NCI-H2171 (cell line): ENCODE measurements at places on chromosomes 5 and 9.

DNA sequence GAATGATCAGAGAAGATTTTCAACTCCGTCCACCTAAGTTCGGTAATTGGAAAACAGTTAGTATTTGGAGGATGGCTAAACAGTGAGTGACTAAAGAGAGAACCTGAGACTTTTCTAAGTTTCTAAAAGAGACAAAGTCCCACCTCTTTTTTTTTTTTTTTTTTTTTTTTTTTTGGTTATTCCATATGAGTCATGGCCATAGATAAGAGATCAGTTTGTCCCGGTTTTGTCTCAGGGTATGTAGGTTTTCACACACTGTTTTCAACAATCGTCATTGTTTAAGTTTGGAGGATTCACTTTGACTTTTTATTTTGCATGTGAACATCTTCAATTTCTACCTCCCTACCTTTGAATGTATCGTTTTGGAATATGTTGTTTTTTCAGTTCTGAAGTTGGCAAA lies 85.9 kb downstream of the NTRK2 start:
- no peak for DNase-seq

DNA sequence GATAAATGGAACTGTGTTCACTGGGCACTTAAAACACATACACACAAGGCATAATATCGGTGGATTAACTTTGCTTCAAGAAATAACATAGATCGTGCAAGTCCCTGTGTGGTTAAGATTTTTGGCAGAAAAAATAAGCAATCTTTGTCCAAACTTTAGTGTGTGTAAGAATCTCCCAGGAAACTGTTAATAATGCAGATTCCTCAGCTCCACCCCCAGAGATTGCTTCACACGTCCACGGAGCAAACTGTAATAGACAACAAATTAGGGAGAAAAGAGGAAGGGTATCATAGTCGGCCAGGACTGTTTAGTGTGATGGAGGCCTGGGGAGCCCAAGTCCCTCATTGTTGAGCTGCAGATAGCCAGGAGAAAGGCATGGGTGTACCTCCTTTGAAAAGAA lies 84.8 kb downstream of the PJA2 start:
- no peak for DNase-seq

- peak; percentile 80 for DNase-seq
Measured at GRCh38 chr5:125198270-125198974, 452.0 kb upstream of the ZNF608 start.

DNA sequence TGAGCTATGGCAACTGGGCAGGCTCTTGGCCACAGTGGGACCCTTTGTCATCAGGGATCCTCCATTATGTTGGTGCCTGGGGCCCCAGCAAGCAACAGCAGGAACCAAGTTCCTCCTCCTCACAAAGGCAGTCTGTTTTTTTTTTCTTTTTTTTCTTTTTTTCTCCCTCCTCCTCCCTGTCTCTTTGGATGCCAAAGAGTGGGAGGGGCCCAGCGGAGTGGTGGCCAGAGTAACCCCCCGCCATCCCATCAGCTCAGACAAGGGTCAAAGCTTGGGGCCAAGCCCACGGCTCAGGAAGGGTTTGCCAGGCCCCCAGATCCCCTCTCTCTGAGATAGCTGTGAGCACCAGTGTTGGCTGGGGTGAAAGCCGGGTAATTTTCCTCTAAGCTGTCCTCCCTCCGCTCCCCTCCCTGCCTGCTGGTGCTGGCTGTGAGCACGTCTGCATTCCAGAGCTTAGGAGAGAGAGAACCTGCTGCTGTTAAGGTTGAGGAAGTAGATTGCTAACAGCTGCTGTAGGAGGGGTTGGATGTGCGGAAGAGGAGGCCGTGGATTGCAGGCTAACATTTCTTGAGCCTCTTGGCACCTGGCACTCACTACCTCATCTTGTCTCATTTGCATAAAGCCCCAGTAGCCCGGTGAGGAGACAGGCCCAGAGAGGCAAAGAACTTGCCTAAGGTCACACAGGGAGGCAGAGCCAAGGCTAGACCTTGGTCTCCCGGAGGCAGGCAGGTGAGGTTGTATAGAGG lies 21.2 kb downstream of the GSN start:
- DNase-seq = peak; percentile 12

DNA sequence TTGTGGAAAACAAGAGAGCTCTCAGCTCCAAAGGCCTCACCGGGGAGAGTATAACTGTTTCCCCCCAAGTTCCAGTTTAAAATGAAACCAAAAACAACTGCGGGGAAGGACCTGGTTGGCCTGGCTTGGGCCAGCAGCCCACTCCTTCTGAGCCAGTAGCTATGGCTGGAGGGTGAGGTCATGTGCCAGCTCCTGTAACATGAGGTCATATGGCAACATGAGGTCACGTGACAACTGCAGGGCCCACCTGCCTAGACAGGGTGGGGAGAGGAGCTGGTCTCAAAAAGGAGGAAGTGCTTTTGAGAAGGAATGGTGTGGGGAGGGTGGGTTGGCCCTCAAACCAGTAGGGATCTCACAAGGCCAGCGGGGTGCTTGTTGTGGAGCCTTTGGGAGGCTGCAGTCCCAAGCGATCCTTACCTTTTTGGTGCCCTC lies 29.3 kb upstream of the CRB2 start:
- no peak for DNase-seq

DNA sequence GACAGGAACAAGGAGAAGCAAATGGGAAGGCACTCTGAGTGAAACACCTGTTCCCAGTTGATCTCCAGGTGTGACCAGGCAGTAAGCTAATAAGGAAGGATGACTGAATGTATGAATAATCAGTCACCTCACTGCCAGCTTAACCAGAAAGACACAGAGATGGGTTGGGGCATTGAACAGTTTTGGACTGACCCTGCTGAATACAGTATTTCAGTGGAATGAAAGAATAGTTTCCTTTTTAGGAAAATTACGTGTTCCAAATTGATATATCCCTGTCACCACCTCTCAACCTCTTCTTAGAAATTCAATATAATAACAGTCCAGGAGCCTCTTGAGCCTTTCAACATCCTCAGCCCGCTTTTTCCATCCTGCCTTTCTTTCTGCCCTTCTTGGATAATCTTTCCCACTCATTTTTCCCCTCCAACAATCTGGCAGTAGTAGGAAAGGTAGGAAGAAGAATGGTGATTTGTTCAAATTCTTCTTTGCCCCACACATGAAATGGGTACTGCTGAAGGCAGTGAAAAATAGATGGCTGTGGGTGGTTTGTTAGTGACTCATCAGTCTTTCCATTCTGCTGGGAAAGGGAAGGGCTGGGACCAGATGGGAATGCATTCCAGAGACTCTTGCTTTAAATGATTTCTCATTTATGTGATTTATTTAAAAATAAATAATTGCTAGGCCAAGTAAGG lies 117.9 kb downstream of the ZSWIM6 start:
- DNase-seq = no peak

- peak; percentile 62 for DNase-seq
Measured at GRCh38 chr5:45038366-45038987, 229.7 kb downstream of the MRPS30 start.

DNA sequence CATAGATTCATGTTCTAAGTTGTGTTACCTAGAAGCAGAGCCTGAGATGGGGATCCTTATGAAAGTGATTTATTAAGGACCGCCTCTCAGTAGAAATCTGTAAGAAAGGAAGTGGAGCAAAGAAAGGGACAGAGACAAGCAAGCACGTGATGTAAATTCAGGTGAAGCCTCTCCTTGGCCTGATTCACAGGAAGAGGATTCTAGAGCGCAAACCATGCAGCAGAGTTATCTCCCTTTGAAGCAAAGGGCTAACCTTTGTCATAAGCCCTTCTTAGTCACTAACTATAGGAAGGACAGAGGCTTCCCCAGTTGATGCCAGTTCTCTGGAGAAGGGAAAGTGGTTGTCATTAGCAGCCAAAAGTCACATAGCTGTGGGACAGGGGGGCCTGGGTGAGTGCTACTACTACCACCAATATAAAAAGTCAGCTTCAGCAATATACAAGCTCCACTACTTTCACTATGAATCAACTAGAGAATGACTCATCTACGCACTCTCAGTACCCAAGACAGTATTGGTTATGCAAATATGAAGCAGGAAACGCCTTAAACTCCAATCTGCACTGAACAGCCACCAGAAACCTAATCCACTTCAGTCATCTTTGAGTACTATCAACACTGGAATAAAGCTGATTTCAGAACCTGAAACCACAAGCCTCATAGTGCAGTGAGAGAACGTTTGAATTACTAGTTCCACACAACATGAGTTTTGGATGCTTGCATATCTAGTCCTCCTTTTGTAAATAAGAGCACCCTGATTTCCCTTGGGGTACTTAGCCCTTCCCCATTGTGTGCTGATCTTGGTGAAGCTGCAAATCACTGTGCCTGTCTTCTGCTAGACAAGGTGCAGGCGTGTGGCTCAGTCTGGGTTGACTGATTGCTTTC lies 162.7 kb downstream of the ZNF608 start:
- DNase-seq = no peak

- DNase-seq = no peak
Measured at GRCh38 chr9:80873861-80874260, 815.5 kb downstream of the TLE1 start.

DNA sequence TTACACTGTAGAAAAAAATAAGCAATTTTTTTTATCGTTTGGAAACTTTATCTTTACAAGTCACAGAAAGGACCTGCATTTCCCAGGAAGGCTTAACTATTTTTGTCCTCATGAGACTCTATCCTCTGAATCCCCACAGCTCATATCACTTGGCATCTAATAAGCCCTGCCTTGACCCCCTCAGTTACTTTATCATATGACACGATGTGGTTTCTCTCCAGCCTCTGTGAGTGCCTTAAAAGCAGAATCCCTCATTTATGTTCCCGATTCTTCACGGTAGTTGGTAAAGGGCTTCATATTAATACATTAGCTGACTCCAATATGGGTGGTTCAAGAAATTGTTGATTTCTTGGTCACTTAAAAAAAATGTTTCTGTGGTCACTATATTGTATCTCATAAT lies 296.6 kb upstream of the GRAMD2B start:
- no peak for DNase-seq

- no peak for DNase-seq
Measured at GRCh38 chr9:16475257-16475656, 395.2 kb downstream of the BNC2 start.

- no peak for DNase-seq
Measured at GRCh38 chr5:94771742-94772141, 153.3 kb downstream of the SLF1 start.

GRCh38 chr5:95864944-95865504 lies 42.5 kb upstream of the GLRX start:
- DNase-seq = no peak

DNA sequence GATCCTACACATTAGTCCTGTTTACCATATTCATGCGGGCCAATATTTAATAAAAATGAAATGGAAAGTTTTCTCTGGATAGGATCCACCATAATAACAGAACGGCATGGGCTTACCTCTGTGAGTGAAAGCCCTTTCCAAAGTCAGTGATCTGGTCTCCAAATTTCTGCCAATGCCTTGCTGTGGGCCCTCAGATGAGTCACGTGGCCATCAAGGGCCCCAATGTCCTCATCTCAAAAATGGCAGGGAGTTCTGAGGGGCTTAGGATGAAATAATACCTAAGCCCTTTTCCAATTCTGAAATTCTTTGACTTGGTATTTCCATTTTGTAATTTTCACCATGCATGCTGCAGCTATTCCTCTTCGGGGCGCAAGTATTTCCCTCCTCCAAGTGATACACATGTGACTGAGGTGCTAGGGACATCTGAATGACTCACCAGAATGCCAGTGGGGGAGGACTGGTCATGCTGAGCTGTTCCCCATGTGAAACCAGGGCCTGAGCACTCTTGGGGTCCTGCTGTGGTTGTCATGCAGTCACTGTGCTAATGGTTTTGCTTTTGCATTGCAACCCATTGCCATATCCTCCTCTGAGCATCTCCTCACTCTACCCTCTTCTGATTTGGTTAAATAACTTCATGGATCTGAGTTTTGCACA lies 35.0 kb downstream of the ITK start:
- DNase-seq = no peak

- DNase-seq = no peak
Measured at GRCh38 chr5:146645342-146645741, 129.4 kb upstream of the GPR151 start.

DNA sequence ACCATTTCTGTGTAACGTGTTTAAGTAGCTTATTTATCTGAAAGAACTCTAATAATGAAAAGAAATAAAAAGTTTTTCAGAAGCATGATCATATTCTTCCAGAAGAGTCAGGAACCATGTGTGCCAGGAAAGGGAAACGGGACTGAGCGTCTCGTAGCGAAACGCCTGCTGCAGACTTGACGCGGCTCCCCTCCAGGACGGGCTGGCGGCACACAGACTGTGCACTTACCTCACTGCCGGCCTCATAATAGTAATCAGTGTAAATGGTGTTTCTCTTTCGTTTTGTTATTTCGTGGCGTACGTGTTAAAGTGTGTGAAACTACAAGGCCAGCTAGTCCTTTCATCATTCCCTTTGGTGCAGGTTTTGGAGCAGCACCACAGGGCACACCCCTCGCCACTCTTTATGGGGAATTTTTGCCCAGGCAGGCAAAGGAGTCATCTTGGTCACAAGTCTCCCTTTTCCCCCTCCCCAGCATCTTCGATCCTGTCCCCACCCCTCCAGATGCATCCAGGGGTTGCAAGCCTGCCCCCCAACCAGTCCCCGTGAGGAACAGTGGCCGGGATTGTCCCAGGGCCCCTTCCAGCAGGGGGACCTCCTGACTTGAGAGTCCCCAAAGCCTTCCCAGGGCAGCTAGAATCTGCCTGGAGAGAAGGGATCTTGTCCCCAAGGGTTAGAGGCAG lies 233.1 kb downstream of the FANCC start:
- DNase-seq = no peak

DNA sequence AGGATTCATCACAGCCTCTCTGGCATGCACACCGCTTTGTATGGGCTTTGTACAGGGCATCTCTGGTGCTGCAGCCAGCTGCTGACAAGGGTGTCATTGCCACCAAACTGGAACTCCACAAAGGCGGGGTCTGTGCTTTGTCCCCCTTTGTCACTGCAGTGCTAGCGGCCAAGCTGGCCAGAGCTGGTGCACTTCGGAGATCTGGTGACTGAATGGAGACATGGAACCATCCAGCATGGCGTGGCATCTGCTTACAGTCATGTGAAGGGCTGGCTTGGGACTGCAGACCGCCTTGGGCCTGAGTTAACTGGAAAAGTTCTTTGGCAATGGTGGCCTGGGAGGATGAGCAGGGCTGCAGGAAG lies 18.7 kb upstream of the COL5A1 start:
- DNase-seq = no peak

DNA sequence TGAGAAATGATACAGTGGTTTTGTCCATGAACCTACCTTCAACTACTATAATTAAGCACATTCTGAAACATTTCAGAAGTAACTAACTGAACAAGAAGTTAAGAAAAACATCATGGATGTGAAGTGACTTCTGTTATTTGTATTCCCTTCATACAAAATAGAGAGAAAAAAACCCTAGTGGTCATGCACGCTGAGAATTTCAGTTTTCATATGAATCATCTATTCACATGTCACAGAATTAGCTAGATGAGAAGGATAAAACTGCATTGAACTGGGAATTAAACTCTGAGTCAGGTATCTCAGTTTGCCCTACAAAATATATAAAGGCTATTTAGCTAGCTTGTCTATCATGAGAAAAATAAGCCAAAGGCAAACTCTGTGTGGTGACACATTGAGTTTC lies 451.8 kb upstream of the FTMT start:
- no peak for DNase-seq

GRCh38 chr5:34676416-34676815 lies 20.3 kb downstream of the RAI14 start:
- DNase-seq = no peak

GRCh38 chr5:141403387-141403786 lies 809 bp downstream of the PCDHGA9 start:
- DNase-seq = no peak
